Activated naive CD4-positive, alpha-beta T cell treated with Interleukin-2 at 50 U/mL for 16 hours (primary cell): ENCODE measurements at places on chromosomes 3 and 15.

DNA sequence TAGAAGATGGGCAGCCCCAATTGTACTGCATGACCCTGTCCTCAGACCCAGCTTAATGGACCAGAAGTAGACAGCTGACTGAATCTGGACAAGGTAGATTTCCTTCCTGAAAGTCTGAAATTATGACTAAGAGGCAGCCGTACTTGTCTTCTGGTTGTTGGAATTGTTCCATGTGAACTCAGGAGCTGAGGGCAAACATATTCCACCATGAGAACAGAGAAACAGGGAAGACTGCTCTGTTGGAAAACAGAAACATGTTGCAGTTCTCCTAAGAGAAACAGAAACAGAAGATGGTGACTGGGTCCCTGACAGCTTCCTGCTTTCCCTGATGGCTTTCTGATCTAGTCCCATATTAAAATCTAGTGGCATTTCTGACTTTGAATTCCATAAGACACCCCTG lies 24.1 kb downstream of the POPDC2 start:
- no peak for DNase-seq

DNA sequence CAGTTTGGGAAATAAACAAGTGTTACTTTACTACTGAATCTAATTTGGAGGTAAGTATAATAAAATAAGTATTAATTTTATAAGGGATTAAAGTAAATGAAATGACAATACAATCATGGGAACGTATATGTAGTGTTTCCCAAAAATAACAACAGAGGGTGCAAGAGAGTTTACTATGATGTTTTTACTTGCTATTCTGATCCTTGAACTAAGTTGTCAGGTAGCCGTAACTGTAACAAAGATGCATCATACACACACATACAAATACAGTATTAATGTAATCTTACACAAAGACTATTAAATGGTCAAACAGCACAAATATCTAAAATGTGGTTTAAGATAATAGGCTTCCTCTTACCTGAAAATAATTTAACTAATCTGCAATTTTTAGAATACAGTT lies 311.4 kb downstream of the TBC1D5 start:
- DNase-seq: no peak

- no peak for DNase-seq
Observed at GRCh38 chr3:179227349-179227748, 23.6 kb downstream of the KCNMB3 start.

GRCh38 chr15:80153900-80154299 lies 1.1 kb downstream of the FAH start:
- no peak for DNase-seq

DNA sequence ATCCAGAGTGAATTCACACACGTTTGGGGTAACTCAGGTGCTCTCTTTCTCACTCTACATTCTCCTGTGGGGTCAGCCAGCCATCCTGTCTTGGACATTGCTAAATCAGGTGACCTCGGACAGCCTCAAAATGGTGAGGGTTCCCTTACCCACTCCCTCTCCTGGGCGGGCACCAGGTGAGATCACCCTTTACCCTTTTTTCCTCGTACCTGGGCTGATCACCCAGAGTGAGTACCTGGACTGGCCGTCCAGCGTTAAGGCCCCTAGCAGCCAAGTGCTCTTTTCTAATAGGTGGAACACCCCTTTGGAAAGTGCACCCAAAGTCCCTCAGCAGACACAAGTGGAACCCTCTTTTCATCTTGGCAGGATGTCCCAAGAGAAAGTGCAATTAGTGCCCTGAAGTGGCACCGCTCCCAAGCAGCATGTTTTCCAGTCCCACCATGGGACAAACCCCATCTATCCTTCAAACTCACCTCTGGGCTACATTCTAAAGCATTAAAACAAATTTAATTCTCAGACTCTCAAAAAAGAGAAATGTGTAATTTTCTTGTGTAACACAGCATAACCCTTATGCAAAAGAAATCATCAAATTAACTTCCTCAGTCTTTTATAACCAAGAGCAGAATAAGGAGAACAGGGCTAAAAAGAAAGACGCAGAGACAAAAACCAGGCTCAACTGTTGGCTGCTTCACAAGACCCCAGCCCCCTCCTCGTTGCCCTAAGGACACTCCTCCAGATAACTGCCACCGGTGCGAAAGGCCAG lies 20.7 kb downstream of the TRANK1 start:
- no peak for DNase-seq

DNA sequence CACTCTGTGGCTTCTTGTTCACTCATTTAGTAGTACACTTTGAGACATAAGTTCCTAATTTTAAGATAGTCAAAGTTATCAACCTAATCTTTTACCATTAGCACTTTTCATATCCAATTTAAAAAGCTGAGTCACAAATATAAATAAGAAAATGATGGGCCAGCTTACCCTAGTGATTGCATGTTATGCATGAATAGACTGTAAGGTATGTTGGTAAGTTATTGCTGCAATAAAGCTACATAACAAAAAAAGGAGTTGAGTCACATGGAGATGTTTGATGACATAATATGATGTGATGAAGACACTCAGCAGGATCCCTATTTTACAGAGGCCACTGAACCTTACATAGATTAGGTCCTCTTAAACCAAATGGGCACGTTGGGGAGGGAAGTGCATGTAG lies 161.3 kb downstream of the OCA2 start:
- no peak for DNase-seq

GRCh38 chr3:26840272-26840870 lies 217.8 kb downstream of the LRRC3B start:
- DNase-seq: no peak

GRCh38 chr15:62083194-62084154 lies 16.7 kb downstream of the C2CD4A start:
- no peak for DNase-seq

- no peak for DNase-seq
Observed at GRCh38 chr3:57063032-57063431, 2.6 kb downstream of the SPATA12 start.

GRCh38 chr15:66863390-66864085 lies 161.5 kb downstream of the SMAD6 start:
- no peak for DNase-seq

DNA sequence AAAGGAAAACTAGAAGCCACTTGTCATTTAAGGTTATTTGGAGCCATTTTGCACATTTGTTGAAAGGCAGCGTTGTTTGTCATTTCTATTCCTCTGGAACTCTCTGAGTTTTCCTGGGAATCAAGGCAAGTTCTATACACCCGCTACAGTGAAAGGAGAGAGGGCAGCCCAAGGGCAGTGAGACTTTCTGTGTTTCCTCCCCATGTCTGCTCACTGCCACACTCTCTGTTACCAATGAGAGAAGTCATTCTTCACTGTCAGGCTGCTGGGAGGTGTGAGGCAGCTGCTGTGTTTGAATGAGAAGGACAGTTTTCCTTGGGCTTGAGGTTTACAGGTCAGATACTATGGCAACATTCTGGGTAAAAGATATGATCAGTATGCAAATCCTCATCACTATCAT lies 36.0 kb downstream of the ATP13A5 start:
- no peak for DNase-seq

DNA sequence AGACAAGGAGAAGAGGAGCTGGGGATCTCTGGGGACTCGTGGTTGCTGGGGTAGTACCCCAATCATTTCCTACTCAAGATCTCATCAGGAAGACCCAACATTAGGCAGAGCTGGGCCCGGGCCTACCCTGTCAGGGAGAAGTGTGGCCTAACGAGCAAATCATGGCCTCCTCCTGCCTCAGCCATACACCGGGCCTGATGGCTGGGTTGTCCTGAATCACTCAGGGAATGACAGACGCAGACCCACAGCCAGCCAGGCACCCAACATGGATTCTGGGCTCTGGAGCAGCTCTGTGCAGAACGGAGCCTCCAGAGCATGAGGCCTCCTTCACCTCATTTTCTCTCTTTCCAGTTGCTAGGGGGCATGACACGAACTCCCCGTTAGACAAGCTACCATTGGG lies 19.7 kb downstream of the ITGA11 start:
- DNase-seq: no peak

DNA sequence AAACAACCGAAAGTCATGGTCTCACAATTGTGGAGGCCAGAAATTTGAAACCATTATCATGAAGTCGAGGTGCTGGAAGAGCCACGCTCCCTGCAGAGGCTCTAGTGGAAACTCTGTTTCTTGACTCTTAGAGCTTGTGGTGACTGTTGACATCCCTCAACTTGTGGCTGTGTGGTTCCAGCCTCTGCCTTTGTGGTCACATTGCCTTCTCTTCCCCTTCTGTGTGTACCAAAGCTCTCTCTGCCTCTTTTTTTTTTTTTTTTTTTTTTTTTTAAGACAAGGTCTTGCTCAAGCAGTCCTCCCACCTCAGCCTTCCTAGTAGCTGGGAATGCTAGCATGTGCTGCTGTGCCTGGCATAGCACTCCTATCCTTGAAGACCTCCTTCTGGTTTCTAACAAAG lies 48.7 kb upstream of the CRTC3 start:
- peak; percentile 17 for DNase-seq

GRCh38 chr15:57213862-57214261 lies 162.4 kb upstream of the CGNL1 start:
- no peak for DNase-seq

DNA sequence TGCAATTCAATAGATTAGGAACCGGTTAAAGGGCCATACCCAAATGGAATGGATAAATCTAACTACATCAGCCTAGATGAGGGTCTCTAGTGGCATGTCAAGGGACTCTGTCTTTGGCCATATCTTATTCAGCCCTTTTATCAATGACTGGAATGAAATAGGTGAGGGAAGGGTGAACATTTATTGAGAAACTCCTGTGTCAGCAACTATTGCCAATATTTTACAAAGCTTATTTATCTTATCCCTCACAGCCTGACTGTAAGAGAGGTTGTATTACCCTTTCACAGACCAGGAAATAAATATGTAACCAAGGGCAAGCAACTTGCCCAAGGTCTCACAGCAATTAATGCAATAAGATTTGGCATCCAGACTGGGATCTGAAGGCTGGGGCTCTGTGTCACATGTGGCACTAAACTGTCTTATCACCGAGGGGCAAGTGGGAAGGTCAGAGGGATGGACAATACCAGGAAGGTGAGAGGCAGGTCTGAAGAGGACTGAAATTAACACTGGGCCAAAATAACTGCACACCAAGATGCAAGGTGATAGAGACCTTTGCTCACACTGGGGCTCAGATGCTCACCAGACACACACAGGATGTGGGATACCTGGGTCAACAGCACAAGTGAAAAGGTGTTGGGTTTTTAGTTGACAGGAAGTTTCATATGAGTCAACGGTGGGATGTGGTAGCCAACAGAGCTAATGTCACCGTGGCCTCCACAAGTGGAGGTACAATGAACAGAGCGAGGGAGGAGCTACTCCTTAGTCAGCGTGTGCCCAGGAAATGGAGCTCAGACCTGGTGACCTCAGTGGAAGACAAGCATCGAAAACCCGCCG lies 261.3 kb downstream of the RPLP1 start:
- peak; percentile 68 for DNase-seq

- no peak for DNase-seq
Observed at GRCh38 chr15:60536951-60537350, 58.0 kb upstream of the ICE2 start.

- no peak for DNase-seq
Observed at GRCh38 chr3:514192-514591, 317.6 kb downstream of the CHL1 start.

DNA sequence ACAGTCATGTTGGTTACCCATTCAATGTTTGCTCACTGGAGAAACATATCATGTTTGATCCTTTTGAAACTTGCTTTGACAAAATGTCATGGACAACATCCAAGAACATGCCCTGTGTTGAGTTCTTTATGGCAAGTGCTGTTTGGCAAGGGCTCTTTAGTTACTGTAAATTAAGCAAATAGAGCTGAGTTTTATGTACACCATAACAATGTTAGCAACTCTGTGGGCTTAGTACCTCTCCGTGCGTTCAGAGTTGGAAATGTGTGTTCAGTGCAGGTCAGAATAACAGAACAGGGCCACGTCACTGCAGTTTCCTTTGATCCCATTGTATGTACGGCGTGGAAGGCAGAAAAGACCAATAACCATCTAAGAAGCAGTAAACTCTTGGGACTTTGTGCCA lies 132.5 kb downstream of the MYRIP start:
- DNase-seq: no peak

GRCh38 chr3:178367817-178368617 lies 168.2 kb upstream of the KCNMB2 start:
- no peak for DNase-seq

GRCh38 chr3:56076746-56077145 lies 391.5 kb downstream of the ERC2 start:
- no peak for DNase-seq

DNA sequence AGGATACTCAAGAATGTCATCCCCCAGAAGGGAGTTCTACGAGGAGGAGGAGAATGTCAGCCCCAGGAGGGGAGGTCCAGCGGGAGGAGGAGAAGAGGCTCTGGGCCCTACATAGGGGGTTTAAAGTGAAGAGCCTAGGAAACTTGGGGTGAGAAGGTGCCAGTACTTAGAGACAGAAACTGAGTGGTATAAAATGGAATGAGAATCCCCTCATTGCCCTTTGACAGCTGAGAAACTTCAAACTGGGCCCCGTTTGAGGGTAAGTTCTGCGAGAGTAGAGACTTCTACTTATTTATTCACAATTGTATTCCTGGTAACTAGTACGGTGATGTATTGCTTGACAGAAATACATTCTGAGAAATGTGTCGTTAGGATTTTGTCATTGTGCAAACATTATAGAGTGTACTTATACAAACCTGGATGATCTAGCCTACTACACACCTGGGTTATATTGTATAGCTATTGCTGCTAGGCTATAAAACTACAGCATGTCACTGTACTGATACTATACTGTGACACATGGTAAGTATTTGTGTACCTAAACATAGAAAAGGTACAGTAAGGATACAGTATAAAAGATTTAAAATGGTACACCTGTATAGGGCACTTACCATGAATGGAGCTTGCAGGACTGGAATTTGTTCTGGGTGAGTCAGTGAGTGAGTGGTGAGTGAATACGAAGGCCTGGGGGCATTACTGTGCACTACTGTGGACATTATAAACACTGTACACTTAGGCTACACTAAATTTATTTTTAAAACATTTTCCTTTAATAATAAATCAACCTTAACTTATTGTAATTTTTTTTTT lies 62.0 kb downstream of the TSC22D2 start:
- DNase-seq: no peak

GRCh38 chr3:158205994-158206393 lies 96.1 kb downstream of the RSRC1 start:
- no peak for DNase-seq

DNA sequence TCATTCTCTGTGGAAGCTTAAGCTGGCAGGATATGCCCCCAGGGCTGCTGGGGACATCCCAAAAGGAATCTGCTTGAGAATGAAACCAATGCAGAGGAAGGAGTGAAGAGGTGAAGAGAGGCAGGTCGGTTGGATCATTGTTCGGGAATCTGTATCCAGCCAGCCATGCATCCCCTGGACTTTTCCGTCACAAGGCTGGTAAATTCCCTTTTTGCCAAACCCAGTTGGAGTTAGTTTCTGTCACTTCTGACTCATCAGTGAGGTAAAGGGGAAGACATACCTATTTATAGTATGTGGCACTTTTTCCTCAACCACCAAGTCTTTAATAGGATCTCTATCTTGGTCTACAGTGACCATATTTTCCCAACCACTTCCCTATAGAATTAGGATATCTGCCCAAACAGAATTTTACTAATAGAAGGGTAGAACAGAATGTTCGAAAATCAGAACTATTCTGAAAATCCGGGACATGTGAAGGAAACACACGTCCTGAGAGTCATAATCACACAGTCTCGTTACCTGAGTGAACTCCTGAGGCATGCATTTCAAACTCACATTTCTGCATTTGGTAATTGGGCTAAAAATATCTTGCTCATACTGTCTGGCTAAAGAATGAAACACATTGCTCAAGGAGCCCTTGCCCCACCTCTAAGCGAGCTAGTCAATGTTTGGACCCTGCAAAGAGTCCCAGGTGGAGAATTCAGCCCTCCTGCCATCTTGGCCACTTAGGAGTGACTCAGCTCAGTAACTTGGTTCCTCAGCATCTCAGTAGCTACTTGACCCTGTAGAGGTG lies 289.7 kb upstream of the ADAMTS9 start:
- DNase-seq: no peak
